ENCODE measurements at places on chromosomes 13 and 19. TPM values are rescaled to one million over a fixed set of nuclear protein-coding genes. Genes with fewer than 3 reads are reported as not detected.

FFAR2 gene
- not detected for total RNA-seq

OXGR1 gene
- total RNA-seq, result not detected

GRCh38 chr19:35757231-35757748, 461 bp upstream of the HSPB6 start:
- peak; percentile 62 for DNase-seq

DNA sequence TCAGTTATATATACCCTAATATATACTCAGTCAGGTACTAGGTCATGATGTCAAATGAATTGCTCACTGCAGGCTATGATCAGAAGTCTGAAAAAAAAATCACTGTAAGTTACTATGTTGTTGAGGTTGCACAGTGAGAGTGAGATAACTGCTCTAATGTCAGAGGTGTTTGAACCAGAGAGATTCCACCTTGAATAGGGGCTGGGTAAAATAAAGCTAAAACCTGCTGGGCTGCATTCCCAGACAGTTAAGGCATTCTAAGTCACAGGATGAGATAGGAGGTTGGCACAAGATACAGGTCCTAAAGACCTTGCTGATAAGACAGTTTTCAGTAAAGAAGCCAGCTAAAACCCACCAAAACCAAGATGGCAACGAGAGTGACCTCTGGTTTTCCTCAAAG, 10.2 kb downstream of the EPSTI1 start:
- DNase-seq, result no peak

PSG3 gene
- not detected for total RNA-seq

- DNase-seq, result no peak
Observed at GRCh38 chr13:64283926-64284325, 2868.3 kb upstream of the PCDH20 start.

NLRP9 gene
- not detected for total RNA-seq

CBY2 gene
- total RNA-seq, result not detected

- DNase-seq, result no peak
Observed at GRCh38 chr19:48372904-48373303, 8.7 kb downstream of the SYNGR4 start.

SMIM17 gene
- 1.4 TPM for total RNA-seq

- no peak for DNase-seq
Observed at GRCh38 chr13:25248071-25248470, 39.2 kb downstream of the MTMR6 start.

- DNase-seq, result no peak
Observed at GRCh38 chr19:2188708-2189385, 25.1 kb downstream of the DOT1L start.

DNA sequence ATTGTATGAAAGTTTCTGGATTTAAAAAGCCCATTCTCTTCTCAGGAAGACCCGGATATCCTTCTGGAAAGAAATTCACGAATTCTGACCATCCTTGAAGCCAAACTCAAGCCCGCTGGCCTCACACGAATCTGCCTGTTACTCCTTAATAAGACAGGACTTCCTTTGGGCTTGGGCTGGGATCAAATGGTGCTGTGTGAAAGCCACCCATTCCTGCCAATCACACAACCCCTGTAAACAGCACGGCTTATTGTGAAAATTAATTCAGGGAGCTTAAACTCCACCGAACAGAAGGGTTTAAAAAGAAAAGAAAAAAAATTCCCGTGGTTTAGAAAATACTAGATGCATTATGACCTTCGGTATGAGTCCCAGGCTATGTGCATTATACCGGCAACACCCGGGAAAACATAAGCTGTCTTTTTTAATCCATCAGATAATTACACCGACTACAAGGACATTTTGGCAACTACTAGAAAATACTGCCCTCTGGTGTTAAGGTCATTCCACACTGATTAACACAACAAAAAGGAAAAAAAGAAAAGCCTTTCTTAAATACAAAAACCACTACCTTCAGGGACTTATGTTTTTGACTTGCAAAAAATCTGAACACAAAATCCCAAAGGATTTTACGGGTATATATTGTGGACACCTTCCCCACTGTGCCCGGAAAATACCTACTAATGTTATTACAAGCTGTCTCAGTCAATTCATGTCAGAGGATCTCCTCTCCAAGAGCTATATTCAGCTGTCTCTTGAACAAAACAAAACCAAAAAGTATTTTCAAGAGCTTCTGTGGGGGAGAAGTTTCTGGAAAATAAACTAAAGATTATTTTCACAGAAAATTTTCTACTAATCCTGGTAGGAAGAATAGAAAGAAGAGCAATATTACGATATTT, 76.0 kb upstream of the LSM14A start:
- DNase-seq, result peak; percentile 59

DNA sequence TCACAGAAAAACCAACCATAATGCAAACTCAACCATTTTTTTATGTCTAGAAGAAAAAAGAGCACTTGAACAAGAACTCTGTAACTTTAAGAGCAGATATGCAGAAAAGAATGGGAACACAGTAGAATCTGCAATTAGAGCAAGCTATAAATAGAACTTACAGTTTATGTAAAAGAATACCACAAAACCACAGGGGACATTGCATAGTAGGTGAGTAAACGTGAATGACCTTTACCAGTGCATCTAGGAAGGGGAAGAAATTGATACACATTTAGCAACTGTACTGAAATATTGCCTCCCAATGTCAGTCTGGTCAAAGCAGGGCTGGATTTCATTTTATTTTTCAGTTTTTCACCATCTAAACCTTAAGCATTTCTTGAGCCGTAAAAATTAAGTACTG, 242.2 kb upstream of the EDNRB start:
- no peak for DNase-seq

GRCh38 chr19:34041925-34042521, 130.3 kb upstream of the LSM14A start:
- peak; percentile 41 for DNase-seq

GRCh38 chr13:110062077-110062776, 244.7 kb downstream of the COL4A1 start:
- DNase-seq, result no peak

- DNase-seq, result no peak
Observed at GRCh38 chr19:46496304-46496703, 637 bp upstream of the PNMA8B start.

KLK1 gene
- not detected for total RNA-seq

FUT2 gene
- not detected for total RNA-seq

DNA sequence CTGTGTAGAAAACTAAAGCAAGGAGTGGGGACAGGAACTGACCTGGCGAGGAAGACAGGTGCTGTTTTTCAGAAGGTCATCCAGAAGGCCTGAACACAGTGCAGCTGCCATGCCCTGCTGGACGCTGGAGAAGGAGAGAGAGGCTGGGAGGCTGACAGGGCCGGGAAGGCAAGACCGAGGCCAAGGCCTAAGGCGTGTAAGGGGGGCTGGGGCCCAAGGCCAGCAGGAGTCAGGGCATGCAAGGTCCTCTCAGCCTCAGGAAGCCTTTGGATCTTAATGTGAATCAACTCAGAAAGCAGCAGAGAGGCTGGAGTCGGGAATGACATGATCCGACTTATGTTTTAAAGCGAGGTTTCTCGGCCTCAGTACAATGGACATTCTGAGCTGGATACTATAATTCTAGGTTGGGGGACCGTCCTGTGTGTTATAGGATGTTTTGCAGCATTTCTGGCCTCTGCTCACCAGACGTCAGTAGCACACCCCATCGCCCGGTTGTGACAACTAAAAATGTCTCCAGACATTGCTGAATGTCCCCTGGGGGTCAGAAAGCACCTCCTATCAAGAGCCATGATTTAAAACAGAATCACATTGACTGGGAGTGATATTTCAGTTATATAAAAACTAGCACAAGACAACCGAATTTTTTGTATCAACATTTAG, 530.4 kb downstream of the MYO16 start:
- no peak for DNase-seq

GRCh38 chr13:100673376-100673712, 1.3 kb downstream of the TMTC4 start:
- no peak for DNase-seq

- peak; percentile 63 for DNase-seq
Observed at GRCh38 chr13:51814825-51815650, 11.1 kb upstream of the DHRS12 start.

DNA sequence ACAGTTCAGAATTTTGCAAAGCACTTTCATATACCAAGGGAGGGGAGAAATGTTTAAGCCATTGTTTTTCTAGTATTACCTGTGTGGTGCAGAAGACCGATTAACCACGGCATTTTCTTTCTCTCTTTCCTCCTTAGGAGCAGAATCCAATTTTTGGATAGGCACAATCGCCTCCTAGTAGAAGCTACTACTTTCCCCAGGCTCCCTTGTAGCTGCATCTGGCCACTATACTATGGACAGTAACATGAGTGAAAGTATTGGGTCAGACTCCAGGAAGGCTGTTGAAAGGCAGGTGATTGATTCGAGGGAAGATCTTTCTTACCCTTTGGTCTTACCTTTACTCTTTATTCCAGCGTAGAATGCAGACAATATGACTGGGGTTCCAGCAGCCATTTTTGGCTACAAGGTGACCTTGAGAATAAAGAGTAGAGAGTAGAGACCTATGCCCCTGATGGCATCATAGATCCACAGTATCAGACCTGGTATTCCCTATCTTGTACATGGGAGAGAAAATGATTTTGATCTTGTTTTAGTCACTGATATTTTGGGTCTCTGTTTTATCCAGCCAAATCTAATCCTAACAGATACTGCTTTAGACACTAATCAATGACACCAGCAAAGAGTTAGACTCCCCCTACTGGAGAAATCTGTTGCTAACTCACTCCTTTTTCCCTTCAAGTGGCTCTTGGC, 77.0 kb downstream of the LRRC63 start:
- peak; percentile 50 for DNase-seq

ADGRE3 gene
- not detected for total RNA-seq

DNA sequence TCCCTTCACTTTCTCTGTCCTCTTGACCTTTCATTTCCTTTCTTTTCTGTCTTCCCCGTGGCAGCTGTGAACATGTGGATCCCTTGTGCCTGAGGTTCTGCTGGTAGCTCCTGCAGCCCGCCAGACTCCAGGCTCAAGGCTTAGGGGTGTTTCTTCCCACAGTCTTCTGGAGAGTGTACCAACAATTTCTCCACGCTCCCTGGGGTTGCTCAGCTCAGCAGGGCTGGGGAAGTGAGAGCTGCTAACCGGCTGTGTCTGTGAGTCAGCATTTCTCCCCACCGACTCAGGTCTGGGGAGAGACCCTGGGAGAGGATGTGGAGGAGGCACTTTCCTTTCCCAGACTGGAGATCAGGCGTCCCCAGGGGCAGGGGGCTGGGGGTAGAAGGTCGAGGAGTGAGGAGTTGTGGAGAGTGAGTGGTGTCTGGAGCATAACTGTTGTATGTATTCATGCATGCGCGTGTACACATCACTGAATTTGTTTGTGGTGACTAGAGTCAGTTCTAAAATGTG, 193.6 kb downstream of the KCNRG start:
- DNase-seq, result peak; percentile 77
